ENCODE measurements at places on chromosomes 5 and 9. TPM values are rescaled to one million over a fixed set of nuclear protein-coding genes. Genes with fewer than 3 reads are reported as not detected.

TSSK1B gene
- 0.20 TPM for total RNA-seq

NR5A1 gene
- 0.37 TPM for total RNA-seq

SPINK1 gene
- total RNA-seq: 234 TPM

NIPAL4 gene
- total RNA-seq: 0.63 TPM

FAM78A gene
- total RNA-seq: 7.5 TPM

AFF4 gene
- 87.7 TPM for total RNA-seq

FOXD4L6 gene
- not detected for total RNA-seq

GMCL2 gene
- total RNA-seq: not detected

SPAG8 gene
- 4.6 TPM for total RNA-seq

GLRA1 gene
- total RNA-seq: not detected

LRRC19 gene
- 16.7 TPM for total RNA-seq

SLC45A2 gene
- total RNA-seq: 0.66 TPM

PALM2AKAP2 gene
- 10.1 TPM for total RNA-seq

CFAP157 gene
- total RNA-seq: 1.4 TPM

FBXW5 gene
- total RNA-seq: 144 TPM
